ENCODE measurements at places on chromosomes 12 and 14.
A peak's percentile ranks its signal among the peaks of the same experiment; 100 is the strongest.

DNA sequence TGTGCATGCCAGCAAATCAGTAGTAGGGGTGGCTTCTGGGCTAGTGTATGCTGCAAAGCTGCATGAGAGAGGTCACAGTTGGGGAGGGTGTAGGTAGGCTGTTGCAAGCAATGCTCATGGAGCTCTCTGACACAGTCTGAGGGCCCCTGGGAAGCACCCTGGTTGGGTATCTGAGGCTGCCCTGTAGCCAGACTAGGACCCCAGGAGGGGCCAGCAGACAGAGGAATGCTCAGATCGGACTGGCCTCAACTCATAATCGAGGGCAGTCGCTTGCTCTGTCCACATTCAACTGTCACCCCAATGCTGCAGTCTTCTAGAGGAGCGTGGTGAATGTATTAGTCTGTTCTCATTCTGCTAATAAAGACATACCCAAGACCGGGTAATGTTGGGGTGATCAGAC, 204.0 kb upstream of the ALG10 start:
- DNase-seq, result no peak

DNA sequence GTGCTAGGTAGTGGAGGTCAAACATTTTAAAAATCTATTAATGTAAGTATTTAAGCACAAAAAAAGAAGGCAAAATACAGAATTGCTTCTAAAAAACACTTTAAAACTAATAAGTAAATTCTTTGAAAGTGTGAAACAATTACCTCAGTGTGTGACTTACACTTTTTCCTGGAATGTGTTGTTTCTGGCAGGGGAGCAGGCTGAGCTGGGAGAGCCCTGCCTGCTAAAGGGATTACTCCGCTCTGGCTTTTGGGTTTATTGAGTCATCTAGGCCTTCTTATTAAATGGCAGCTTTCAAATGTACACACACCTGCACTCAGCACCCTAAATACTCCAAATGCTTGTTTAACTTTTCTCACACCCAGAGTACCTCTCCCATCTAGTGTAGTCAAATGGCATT, 279.8 kb downstream of the AKAP6 start:
- peak; percentile 48 for DNase-seq

DNA sequence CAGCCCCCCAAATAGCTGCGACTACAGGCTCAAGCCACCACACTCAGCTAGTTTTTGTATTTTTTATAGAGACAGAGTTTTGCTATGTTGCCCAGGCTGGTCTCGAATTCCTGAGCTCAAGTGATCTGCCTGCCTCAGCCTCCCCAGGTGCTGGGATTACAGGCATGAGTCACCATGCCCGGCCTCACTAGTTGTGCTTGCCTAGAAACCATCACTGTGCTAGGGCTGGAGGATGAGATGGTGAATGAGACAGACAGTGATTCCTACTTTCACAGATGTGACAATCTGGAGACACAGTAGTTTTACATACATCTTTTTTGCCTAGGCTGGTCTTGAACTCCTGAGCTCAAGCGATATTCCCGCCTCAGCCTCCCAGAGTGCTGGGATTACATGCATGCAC, 7.5 kb upstream of the MSI1 start:
- DNase-seq, result no peak

- DNase-seq, result no peak
Observed at GRCh38 chr12:95611676-95612309, 60.5 kb upstream of the USP44 start.

GRCh38 chr12:27309293-27309994, 23.2 kb upstream of the BMAL2 start:
- DNase-seq, result no peak

- DNase-seq, result no peak
Observed at GRCh38 chr12:120473807-120474615, 4.5 kb upstream of the SRSF9 start.

- DNase-seq, result peak; percentile 39
Observed at GRCh38 chr12:76863837-76864236, 15.0 kb downstream of the CSRP2 start.

GRCh38 chr12:131090274-131091210, 136.8 kb downstream of the ADGRD1 start:
- DNase-seq, result no peak

DNA sequence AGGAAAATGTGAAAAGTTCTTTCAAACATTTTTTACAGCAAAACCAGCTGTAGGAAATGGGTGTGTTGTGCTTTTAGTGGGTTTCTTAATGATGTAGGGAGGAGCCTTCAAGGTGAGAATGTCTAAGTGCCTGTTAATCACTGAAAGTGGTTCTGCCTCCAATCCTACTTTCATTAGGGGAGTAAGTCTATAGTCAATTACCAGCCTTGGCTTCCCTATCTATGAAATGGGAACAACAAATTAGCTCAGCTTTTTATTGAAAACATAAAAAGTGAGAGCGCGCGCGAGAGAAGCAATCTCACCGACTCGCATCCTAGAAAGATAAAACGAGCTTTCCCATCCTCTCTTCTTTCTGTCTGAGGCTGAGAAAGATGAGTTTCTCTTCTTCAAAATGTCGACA, 140.0 kb upstream of the LHX5 start:
- DNase-seq, result no peak

GRCh38 chr14:101991352-101991751, 27.0 kb downstream of the DYNC1H1 start:
- no peak for DNase-seq

DNA sequence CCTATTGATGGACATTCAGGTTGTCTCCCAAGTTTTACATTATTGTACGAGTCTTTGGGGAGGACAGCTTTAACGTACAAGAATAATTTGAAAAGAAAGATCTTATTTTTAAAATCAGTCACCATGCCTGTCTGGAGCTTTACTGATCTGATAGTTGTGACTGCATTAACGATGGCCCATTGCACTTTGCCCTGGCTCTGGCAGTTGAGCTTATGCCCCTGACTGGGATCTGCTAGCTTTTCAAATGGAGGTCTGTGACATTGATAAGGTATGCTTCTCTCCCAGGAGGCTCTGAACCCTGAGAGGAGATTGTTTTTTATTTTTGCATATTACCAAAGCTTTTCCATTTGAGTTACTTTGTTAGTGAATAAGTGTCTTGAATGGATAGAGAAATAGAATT, 17.9 kb upstream of the RAB3IP start:
- no peak for DNase-seq
